ENCODE measurements at places on chromosomes 3 and 15. TPM values are rescaled to one million over a fixed set of nuclear protein-coding genes. Genes with fewer than 3 reads are reported as not detected.

DNA sequence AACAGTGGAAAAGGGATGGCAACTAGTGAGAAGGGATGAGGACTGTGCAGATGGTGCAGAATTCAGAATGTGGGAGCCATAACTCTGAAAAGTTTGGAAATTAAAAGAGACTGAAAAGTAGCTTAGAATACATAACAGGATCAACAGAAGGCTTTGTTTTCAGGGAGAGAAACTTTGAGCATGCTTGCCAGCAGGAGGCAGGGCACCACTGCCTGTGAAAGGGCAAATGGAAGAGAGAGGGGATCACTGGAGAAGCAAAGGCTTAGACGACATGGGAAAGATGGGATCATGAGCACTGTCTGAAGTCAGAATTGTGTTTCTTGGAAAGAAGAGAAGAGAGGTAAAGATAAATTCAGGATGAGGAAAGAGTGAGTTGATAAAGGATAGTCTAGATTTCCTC is 99.6 kb downstream of the ABI3BP start:
- DNase-seq: peak; percentile 65

DNA sequence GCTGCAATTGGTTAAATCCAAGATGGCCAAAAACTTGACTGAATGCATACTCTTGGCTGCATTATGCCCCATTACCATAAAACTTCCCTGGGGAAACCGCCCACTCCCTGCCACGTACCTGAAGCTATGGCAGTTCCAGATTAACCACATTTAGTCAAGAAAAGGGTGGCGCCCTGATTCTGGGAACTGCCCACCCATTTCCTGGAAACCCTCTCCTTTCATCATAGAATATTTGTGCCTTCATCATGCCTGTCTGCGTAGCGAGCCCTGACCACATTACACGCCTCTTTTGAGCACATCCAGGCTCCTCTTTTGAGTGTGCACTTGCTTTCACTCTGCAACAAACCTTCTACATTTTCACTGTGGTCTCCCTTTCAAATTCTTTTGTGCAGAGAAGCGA is 5.2 kb downstream of the LINS1 start:
- DNase-seq: no peak

GRCh38 chr15:80599359-80599758 is 95.8 kb upstream of the ABHD17C start:
- DNase-seq: no peak

GRCh38 chr15:58534556-58534955 is 102.8 kb downstream of the LIPC start:
- DNase-seq: no peak

DNA sequence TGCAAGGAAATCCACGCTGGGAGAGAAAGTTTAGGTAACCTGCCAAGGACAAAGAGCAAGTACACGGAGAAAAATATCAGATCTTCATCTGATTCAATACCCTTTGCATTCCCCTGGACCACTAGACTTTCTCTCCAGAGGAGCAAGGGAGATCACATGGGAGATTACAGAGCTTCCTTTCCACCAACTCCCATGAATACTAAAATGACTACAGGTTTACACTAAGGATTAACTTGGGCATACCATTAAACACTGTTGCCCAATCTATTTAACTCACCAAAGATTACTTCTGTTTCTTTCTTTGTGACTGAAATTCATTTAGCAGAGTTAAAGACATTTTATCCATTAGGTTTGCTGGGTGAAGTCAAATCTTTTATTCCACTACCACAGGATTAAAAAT is 71.2 kb downstream of the RYK start:
- DNase-seq: no peak

DNA sequence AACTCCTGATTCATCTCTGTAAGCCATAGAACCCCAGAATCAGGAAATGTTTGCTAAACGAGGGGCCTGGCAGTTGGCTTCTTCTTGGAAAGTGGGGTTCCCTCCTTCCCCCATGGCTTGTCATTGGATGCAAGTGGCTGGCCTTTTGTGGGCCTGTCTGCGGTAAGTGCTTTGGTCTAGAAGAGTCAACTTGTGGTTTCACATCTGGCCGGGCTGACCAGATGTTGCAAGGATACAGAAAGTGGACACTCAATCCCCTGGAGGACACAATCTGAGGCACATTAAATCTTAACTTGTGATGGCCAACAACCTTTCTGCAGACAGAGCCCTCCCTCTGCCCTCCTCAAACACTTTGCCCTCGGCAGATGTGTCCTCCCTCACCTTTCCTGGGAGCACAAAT is 1.1 kb downstream of the FAH start:
- DNase-seq: no peak

- no peak for DNase-seq
These were observed 28.8 kb downstream of the TMED3 start for GRCh38 chr15:79339588-79340314.

DNA sequence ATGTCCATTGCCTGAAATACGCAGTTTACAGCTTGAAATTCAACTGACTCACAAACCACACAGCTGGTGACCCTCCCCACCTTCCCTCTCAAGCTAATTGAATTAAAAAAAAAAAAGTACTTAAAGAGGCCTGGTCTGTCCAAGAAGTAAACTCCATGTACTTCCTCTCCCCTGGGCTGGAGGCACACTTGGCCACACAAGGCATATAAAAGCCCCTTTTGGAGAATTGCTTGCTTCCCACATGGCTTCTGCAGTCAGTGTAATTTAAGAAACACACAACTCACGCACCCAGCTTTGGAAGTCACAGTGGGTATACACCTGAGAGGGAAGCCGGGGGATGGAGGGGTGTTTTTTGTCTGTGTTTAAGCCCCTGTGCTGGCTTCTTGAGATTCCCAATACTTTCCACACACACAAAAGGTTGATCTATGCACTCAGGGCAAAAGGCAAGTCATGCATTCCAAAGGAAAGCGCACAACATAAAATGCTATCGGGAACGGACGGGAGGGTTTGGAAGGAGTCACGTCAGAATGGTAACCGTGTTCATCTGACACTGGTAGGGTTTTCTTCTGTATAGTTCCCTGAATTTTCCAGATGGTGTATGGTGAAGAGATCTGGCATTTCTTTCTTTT is 106.6 kb upstream of the ALDH1A3 start:
- DNase-seq: peak; percentile 7

DNA sequence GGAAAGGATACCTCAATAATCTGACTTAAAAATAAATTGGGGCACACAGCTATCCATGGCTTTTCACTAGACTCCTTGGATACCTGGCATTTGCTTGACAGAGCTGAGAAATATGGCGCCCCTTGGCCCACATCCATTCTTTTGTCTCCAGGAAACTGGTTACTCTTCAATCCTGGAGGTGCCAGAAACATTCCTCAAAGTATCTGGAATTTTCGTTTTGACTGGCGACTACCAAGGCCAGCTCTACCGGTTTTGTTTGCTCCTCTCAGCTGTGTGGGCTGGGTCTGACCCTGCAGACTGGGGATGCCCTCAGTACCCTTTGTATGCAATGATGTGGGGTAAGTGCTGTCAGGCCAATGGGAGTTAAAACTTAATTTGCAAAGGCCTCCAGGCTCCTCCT is 27.0 kb downstream of the KATNBL1 start:
- DNase-seq: peak; percentile 22

DNA sequence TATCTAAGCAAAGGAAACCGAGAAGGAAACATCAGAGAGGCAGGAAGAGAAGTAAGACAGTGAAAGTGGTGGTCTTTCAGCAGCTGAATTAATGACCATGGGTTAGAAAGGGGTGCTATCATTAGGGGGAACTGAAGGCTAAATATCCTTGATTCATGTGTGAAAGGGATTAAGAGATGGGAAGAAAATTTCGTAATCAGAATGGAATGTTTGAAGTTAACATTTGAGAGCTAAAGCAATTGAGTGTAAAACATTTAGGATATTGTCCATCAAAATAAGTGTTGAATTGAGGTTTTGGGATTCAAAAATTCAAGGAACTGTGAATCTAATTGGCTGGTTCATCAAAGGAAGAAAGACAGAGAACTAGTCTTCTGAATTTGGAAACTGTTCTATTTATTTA is 4.1 kb upstream of the ECT2 start:
- no peak for DNase-seq

DNA sequence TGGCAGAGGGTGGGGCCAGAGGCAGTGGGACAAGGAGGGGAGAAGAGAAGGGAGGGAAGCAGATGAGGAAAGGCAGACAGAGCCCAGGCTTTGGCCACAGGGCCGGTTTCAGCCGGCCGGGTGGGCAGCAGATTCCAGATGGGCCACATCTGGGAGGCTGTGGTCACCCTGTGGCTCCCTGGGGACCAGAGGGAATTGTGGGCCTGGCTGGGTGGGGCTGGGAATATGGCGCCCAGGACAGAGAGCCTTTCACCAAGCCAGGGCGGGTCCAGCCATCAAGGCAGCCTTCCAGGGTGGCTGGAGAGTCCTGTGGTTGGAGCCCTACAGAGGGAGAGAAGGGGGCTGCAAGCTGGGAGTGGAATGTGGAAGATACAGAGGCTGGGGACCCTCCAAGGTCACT is 18.9 kb downstream of the PTH1R start:
- no peak for DNase-seq

GRCh38 chr15:81475926-81476325 is 101.9 kb upstream of the TMC3 start:
- DNase-seq: no peak

The GOLGA8Q gene
- total RNA-seq: 0.50 TPM

The LAMB2 gene
- 118 TPM for total RNA-seq

The ATP8B4 gene
- total RNA-seq: 0.37 TPM
